ENCODE measurements at places on chromosomes 7 and 10.
A peak's percentile ranks its signal among the peaks of the same experiment; 100 is the strongest.

GRCh38 chr7:47104206-47104549 lies 477.7 kb downstream of the TNS3 start:
- no peak for DNase-seq

DNA sequence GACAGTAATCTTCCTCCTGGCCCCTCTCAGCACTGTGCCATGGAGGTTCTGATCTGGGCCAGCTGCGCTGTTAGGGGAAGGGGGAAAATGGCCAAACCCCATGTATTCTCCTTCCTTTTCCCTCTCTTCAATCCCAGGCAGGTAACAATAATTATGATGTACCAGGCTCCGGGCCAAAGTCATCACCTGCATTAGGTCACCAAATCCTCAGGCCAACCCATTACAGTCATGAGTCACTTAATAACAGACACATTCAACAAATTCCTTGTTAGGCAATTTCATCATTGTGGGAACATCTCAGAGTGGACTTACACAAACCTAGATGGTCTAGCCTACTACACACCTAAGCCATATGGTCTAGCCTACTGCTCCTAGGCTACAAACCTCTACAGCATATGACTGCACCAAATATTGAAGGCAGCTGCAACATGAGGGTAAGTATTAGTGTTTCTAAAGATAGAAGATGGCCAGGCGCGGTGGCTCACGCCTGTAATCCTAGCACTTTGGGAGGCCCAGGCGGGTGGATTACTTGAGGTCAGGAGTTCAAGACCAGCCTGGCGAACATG lies 2.2 kb upstream of the HSPB1 start:
- DNase-seq: peak; percentile 78

GRCh38 chr10:33566426-33566825 lies 232.0 kb upstream of the NRP1 start:
- no peak for DNase-seq

GRCh38 chr10:33157103-33157502 lies 177.4 kb downstream of the NRP1 start:
- peak; percentile 68 for DNase-seq

GRCh38 chr10:4825868-4826791 lies at the start of gene AKR1E2:
Gene AKR1E2, plus strand, starts transcription at chr10:4826207. Its CDS starts 118 bp downstream, at chr10:4826325.
- peak; percentile 93 for DNase-seq

- DNase-seq: no peak
These were observed 100.6 kb upstream of the PDE1C start for GRCh38 chr7:32170838-32171237.

DNA sequence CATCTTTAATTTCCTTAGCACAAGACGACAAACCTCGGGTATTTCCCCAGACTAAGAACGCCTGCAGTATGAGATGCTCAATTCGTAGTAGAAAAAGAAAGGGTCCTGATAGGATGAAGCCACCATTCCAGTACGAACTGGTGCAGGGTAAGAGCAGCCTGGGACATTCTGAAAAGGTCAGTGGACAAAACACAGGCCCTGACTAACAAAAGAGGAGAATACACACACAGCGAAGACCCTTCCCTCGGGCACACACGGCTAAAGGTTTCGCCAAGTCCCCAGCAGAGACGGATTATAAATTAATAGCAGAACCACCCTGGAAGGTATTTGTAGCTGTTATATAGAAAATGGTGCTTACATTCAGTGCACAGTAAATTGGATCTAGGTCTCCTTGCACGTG lies 137.6 kb downstream of the SKIDA1 start:
- DNase-seq: no peak

- DNase-seq: no peak
These were observed 29.2 kb upstream of the KCNMA1 start for GRCh38 chr10:77666821-77667220.

Data from fibroblast of skin of abdomen (primary cell).